NCI-H345 (cell line): ENCODE measurements at places on chromosomes 1 and 21.
A peak's percentile ranks its signal among the peaks of the same experiment; 100 is the strongest.

DNA sequence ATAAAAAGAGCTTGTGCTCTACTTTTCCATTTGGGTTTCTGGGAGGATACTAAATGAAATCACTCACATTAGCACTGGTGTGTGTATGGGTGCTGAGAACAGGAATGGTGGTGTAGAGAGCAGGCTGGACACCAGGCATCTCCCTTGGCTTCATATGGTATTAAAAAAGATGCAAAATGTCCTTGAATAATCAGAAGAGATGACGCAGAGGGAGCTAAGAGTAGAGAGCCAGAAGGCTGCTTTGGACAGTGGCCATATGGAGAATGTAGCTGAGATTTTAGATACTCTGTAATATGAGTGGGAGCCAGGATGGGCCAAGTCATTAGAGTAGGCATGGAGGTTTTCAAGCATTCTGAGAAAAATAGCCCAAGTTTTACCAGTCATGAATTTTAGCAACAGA is 112.3 kb upstream of the ZRANB2 start:
- DNase-seq = no peak

- peak; percentile 94 for DNase-seq
Observed at GRCh38 chr1:9792156-9793042, 31.4 kb downstream of the CLSTN1 start.

- peak; percentile 29 for DNase-seq
Observed at GRCh38 chr1:77888781-77889642, 588 bp downstream of the NEXN start.

GRCh38 chr1:114314098-114314497 is 160.4 kb upstream of the SYT6 start:
- DNase-seq = no peak

- no peak for DNase-seq
Observed at GRCh38 chr1:70907563-70908310, 139.9 kb downstream of the PTGER3 start.

GRCh38 chr21:34603710-34604057 is 11.2 kb downstream of the RCAN1 start:
- DNase-seq = peak; percentile 36

DNA sequence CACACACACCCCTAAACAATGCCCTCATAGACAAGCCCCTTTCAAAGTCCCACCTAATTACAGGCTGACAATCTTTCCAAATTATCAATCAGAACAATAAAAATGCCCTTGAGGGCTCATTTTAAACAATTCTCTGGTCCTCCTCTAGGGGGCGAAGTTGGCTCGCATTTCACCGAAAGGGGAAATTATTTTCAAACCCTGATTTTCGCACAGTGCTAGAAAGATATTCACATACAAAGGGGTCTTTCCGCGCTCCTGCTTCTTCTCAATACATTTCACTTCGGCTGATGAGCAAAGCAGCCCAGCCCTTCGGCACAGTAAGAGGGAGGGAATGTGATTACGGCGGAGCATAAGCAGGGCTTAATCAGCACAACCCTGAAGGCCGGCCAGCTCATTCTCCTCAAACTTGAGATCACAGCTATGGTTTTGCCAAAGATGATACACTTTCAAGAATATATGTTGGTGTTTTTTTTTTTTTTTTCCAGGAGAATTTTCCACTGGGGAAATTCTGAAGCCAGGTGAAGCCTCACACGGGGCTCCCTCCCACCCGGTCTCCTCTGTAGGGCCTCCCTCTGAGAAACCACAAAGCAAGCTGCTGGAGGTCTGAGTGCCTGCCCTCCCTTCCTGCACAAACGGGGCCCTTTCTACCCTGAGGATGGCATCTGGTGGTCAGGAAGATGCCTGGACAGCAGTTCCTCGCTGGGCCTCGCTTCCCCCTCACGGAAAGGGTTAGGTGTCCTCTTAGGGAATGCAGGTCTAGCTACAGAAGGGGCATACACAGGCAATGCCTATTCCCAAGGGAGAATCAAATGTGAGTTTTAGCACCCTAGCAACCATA is 66.9 kb downstream of the GNG12 start:
- DNase-seq = peak; percentile 32

DNA sequence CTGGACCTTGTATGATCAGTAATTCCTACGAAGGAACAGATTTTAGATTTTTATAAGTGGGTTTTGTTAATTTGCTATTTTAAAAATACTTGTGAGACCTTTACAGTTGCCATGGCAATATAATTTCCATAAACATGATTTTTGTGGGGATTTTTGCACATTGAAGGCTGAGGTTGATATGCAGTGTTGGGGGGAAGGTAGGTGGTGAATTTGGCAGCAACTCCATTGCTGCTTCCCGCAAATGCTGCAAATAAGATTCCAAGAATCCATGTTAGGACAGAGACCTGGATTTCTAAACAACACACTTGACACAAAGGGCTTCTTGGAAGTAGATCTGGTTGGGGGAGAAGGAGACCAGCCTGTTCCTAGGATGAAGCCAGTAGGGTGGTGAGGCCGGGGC is 18.2 kb downstream of the STUM start:
- no peak for DNase-seq

DNA sequence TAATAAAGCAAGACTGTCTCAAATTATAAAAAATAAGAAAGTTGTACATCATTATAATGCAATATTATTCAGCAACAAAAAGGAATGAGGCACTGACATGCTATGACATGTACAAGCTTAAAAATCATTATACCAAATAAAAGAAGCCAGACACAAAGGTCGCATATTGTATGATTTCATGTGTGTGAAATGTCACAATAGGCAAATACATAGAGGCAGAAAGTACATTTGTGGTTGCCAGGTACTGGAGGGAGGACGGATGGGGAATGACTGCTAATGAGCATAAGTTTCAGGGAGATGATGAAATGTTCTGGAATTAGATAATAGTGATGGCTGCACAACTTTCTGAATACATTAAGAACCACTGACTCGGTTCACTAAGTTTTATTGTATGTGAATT is 73.6 kb upstream of the NBPF3 start:
- no peak for DNase-seq
